Kasumi-1 (cell line): ENCODE measurements at places on chromosomes 13 and 19.

DNA sequence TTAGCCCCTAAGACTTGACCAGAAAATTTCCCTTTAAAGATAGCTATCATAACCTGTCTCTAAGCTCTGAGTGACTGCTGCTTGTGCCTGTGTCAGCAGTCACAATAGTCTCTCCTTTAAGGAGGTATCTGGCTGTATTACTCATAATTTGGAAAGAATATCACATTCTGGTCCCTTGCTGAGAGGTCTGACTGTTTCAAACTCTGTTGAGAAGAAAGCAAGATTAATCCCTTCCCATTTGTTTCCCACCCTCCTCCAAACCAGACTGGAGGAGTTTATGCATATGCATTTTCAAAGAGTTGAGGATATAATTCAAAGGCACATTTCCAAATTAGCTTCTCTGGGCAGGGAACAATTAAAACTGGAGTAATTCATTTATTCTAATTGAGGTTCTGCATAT is 2.3 kb downstream of the HTR2A start:
- DNase-seq = no peak

GRCh38 chr19:56978023-56978565 is 137.6 kb upstream of the PEG3 start:
- DNase-seq = no peak

- DNase-seq = no peak
These were observed 53.6 kb downstream of the TDRD12 start for GRCh38 chr19:32773126-32773525.

DNA sequence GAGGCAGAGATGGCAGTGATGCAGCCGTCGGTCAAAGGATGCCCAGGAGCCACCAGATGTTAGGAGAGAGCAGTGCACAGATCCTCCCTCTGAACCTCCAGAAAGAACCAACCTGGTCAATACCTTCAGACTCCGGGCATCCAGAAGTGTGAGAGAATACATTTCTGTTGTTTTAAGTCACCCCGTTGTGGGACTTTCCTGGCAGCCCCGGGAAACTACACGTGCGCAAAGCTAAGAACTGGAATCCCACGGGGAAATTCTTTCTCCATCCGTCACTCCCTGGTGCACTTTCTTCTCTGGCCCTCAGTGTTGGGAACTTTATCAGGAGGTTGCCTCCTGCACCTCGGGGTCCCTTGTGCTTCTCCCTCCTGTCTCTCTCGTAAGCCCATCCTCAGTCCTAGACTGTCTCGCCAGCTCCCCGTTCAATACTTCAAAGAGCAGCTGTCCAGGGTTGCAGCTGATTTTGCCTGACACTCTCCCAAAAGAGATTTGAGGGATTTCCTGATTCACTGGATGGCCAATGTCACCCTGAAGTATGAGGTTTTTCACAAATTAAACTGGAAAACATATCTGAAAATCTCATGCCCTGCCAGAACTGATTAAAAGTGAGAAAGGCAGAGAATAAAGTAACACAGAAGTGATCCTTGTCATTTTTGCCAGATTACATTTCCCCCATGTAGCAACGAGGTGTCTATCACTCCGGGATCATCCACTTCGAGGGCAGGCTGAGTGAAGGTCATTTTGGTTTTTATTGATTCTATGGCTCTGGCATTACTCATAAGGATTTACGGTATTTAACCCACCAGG is 136.8 kb downstream of the DCT start:
- no peak for DNase-seq

DNA sequence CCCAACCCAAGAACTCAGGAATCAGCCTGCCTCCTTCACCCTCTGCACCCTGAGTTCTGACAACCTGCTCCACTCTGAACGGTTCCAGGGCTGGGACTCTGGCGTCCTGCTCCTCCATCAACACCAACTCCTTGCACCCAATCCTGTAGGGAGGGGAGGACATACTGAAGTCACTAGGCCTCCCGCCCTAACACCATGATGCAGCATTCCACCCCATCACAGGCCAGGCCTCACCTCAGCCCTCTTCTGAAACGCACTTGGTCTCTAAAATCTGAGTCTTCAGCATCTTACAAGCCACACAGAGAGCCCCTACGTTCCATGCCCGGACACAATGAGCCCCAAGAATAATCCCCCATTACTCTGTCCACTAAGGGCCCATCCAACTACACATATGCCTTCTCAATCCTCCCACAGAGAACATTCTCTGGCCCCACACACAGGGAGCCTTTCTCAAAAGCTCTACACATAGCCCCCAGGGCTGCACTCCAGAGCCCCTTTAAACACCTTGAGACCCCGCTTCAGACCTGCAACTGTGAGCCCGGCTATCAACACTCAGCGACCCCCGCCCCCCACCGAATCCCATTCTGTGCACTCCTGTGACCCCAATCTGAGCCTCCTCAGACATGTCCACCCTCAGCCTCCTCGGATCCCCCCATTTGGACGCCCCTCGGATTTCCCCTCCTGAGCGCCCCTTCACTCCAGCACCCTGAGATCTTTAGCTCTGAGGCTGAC is 567 bp downstream of the ALKBH6 start:
- no peak for DNase-seq

DNA sequence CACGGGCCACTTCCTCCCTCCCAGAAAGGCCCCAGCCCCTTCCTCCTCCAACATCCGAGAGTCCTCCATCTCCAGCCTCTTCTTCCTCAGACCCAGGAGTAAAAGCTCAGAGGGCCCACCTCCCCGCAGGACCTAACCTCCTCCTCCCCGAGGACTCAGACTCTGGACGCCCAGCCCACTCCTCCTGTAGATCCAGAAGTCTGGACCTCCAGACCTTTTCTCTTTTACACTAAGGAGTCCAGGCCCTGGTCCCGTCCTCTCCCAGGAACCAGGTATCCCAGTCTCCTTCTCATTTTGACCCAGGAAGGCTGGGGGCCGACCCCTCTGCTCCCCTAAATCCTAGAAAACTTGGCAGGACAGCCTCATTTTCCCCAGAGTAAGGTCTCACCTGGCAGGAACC is 1.9 kb upstream of the KLK8 start:
- no peak for DNase-seq

- DNase-seq = no peak
These were observed 339.5 kb downstream of the DCT start for GRCh38 chr13:94140027-94140426.

DNA sequence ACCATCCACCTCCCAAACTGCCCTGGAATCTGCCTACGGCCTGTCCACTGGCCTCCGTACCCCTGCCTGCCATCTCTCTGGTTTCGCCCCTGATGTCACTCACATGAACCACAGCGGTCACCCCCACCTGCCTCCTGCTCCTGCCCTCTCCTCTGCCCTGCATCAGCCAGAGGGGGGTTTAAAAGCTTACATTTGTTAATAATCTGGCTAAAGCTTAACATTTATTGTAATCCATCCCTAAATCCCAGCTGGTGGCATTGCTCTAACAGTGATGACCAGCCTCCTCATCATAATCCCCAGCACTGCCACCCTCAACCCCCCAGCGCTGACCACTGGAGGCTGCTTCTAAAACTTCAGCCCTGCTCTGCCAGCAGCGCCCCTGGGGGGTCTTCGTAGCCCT is 38.9 kb downstream of the DNM2 start:
- DNase-seq = no peak

DNA sequence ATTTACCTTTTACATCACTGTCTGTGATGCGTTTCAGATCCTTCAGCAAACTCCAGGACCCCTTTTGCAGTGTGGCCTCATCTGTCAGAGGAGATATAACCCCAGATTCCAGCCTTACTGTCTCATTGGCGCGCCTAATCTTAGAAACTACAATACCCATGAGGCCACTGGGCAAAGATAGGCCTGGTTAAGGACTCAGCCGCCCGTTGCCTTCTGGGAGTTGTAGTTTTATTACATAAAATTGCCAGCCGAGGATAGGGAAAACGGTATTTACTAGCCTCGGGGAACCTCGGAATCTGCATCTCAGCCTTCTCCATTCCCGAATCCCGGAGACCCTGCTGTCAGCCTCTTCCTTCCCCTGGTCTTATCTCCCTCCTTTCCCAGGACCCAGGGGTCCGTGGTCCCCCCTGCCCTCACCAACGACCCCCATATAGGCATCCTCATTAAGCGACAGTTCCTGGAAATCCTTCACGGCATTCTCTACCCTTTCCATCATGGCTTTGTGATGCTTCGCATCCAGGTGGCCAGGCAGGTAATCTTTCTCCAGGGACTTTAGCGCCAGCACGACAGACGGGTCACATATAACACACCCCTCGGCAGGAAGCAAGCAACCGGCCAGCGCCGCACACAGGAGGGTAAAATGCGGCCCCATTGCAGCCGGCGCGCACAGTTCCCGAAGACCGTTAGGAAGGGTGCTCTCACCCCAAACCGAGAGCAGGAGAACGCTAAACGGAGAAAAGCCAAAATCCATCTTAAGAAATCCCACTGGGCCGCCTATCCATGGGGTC is 1.3 kb downstream of the IZUMO1 start:
- peak; percentile 68 for DNase-seq
